Kidney epithelial cell (primary cell): ENCODE measurements at places on chromosomes 12 and 14. TPM values are rescaled to one million over a fixed set of nuclear protein-coding genes. Genes with fewer than 3 reads are reported as not detected.
A peak's percentile ranks its signal among the peaks of the same experiment; 100 is the strongest.

VDR gene
- 21.9 and 25.6 TPM in 2 replicates for total RNA-seq

DAO gene
- total RNA-seq: not detected in 2 replicates

LGMN gene
- 56.9 and 70.0 TPM in 2 replicates for total RNA-seq

IL26 gene
- not detected in 2 replicates for total RNA-seq

MYF5 gene
- not detected in 2 replicates for total RNA-seq

DDX23 gene
- 64.1 and 65.1 TPM in 2 replicates for total RNA-seq

DDHD1 gene
- 7.0 and 8.9 TPM in 2 replicates for total RNA-seq

TAS2R20 gene
- total RNA-seq: 0.41 and 1.0 TPM in 2 replicates

DNA sequence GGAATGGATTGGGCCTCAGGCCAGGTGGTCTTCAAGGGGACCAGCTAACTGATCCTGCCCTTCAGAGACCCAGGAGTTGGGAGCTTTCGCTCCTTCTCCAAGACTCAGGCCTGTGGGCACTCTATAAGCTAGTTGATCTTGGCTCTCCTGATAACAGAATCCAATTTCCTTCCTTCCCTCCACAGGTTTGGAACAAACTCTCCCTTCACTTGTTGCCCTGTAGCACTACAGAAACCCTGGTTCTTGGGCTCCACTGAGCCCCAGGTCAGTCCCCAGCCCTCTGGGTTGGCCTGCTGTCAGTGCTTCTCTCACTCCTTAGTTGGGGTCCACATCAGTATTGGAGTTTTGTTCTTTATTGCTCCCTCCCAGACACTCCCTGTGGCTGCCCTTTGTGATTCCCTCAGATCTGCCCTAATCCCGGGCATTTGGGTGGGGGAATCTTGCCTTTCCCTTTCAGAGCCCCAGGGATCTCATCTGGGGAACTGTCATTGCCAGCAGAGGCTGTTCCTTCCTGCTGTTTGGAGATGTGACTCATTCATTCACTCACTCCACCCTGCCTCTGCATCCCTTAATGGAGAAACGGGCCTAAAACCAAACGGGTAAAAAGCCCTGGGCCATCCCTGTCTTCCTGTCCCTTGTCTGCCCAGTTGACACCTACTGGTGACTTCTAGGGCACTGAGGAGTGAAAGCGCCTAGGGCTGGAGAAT is 4.4 kb upstream of the GPD1 start:
- DNase-seq: no peak

- DNase-seq: peak; percentile 80
Measured at GRCh38 chr12:46430340-46430948, 57.9 kb upstream of the SLC38A2 start.

GRCh38 chr12:11958221-11959091 is 112.3 kb upstream of the BCL2L14 start:
- DNase-seq: peak; percentile 88

DNA sequence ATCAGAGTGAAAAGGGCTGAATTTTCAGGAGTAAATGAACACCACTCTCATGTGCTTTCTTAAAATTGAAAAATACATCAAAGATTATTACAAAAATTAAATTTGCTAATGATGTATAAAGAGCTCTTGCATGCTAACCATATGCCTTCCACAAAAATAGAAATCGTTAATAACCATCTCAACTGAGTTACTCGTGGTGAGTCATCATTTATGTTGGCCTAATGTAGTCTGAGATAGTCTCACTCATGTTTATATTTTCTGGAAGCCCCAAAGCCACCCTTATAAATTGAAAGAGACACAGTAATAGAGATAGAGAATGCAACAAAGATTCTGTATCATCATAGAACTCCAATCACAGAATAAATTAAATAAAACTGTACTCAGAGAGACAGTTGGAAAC is 131.2 kb downstream of the KCNH5 start:
- no peak for DNase-seq

GRCh38 chr14:64800000-64800399 is 79.7 kb downstream of the SPTB start:
- no peak for DNase-seq

DNA sequence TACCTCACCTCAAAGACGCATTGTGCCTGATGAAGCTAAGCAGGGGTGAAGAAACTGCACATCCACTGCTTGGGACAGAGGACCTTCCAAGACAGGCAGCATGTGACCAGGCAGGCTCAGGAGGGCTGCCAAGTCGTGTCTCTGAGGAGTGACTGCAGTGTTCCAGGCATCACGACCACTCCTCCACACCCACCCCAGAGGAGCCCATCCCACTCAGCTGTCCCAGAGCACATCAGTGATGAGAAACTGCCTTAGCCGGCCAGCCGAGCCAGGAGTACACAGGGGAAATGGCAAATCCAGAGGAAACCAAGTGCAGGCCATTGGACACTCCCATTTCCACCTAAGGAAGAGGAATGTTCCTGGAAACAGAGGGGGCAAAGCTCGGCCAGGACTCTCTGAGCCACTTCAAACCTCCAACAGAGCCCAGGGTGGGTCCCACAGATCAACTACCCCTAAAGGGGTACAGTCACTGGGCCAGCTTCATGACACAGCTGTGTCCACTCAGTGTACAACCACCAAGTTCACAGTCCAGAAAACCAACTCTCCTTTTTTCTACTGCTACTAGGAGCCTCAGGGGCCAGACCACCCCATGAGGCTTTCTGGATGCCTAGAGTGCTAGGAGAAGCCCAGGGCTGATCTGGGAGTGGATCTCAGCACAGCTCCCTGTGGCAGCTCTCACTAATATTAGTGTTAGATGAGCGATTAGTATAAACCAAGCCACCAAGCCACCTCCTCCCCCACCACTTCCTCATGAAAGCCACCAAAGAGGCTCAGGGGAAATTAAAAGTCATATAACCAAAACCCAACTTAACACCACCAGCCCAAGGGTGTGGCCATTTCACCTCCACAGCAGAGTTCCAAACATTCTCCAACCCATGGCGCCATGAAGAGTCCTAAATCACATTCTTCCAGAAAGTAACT is 15.4 kb downstream of the PXN start:
- DNase-seq: no peak

DNA sequence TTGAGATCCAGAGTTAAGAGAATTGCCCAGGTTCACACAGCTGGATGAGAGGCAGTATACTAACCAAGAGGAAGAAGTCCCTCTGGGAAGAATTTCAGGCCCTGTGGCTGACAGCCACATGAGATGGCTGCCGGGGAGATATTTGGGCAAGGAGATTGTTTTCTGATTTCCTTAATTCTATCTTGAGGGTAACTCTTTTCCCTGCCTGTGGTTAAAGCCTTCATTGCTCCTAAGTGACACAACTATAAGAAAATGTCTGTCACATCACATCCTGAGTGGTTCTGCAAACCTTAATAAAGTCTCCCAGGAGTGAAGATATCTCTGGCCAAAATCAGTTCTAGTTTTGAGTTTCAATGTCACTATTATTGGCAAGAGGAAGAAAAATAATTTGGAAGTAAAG is 9.6 kb downstream of the ARHGDIB start:
- DNase-seq: no peak

DNA sequence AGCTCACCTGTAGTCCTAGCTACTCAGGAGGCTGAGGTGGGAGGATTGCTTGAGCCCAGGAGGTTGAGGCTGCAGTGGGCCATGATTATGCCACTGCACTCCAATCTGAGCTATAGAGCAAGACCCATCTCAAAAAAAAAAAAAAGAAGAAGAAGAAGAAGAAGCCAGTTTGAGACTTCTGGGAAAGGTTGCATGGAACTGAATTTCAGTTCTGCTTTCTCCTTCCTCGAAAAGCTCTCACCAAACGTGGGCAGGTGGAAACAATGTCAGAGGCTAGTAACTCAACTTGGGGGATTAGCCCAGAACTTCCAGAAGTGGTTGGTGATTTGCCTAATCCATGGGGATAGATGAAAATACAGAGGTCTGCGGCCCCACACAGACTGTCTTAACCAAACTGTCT is 18.7 kb downstream of the FLVCR2 start:
- DNase-seq: no peak

- DNase-seq: no peak
Measured at GRCh38 chr14:58752771-58753201, 115.0 kb downstream of the DACT1 start.

DNA sequence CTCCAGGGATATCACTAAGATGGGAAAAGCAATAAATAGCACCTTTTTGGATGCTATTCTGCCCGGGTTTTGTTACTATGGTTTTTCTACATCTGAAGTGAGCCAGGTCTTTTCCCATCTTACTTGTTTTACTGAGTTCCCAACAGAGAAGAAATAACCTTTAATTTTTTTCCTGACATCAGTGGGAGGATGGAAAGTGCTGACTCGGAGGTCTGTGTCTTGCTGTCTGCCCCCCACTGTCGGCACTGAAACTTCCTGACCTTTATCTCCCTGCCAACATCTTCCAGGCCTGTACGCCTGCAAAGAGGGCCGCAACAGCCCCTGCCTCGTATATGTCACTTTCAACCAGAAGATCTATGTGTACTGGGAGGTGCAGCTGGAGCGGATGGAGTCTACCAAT is 11.0 kb downstream of the ITFG2 start:
- no peak for DNase-seq

DNA sequence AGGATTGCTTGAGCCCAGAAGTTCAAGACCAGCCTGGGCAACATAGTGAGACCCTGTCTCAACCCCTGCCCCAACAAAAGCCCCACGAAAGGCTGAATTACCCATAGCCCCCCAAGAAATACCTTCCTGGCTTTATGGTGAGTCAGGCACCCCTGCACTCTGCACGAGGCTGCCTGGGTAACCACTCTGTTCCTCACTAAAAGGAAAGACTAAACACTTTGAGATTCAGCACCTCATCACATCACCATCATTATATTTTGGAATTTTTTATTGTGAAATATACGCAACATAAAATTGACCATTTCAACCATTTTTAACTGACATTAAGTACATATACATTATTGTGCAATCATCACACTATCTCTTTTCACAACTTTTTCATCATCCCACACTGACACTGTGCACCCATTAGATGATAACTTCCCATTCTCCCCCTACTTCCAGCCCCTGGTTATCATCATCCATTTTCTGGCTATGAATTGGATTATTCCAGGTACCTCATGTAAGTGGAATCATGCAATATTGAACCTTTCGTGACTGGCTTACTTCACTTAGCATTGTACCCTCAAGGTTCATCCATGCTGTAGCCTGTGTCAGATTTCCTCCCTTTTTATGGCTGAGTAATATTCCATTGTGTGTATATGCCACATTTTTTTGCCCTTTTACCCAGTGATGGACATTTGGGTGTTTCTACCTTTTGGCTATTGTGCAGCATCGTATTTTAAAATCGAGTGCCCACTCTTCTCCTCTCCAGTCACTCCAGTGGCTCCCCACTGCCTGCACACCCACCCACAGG is 51.5 kb downstream of the TSPAN9 start:
- no peak for DNase-seq

DNA sequence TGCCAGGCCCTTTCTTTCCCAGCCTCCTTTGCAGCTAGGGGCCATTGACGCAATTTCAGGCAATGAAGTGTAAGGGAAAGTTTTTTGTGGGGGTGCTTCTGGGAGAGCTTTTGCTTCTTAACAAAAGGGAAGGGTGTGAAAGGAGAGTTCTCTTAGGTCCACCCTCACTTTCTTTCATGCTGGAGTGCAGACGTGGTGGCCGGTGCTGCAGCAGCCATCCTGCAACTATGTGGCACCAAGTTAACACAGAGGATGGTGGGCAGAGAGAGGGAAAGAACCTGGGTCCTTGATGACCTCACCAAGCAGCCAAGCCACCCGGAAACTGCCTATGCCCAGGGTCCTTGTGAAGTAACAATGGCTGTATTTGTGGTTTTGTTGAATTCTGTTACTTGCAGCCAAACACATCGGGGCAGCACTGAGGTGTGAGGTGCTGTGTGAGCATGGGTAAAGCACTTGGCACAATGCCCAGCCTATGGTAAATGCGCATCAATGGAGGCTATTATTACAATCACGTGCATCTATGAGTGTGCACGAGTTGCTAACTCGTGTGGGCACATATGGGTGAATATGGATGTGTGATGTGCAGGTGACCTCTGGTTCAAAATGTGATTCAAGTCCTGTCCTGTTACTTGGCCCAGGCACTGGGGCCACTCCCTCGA is 122.6 kb downstream of the CALM1 start:
- no peak for DNase-seq

DNA sequence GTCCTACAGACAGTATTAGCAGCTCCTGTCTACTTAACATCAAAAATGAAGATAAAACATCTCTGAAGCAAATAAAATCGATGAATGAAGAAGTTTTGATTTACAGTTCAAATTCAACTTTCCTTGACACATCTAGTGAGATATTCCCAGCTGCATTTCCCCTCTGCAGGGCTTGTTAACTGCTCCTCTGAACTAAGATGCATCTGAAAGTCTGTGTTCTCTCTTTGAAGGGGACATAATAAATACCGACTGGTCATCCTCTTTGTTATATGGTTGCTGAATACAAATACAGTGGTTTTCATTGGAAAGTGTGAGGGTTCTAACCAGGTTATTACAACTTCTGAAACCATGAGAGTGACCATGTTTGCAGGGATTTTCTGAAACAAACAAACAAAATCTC is 266.4 kb upstream of the SLC16A7 start:
- DNase-seq: no peak

GRCh38 chr14:36931791-36932190 is 240.6 kb downstream of the SLC25A21 start:
- no peak for DNase-seq
